ENCODE measurements at places on chromosomes 16 and 17. TPM values are rescaled to one million over a fixed set of nuclear protein-coding genes. Genes with fewer than 3 reads are reported as not detected.

The RAB26 gene
- 0.80 TPM for total RNA-seq

The ERBB2 gene
- total RNA-seq = 96.1 TPM

The LRRC37A gene
- 3.3 TPM for total RNA-seq

The PSMD12 gene
- total RNA-seq = 41.3 TPM

The ACLY gene
- total RNA-seq = 105 TPM

The VAC14 gene
- total RNA-seq = 49.1 TPM

The MYH13 gene
- total RNA-seq = not detected

The ADAMTS18 gene
- total RNA-seq = 0.09 TPM

The PHKB gene
- 95.1 TPM for total RNA-seq

The TAT gene
- total RNA-seq = not detected

The KATNIP gene
- total RNA-seq = 32.9 TPM

The CA5A gene
- total RNA-seq = 0.06 TPM

The ANKRD40CL gene
- total RNA-seq = not detected

The TMEM235 gene
- total RNA-seq = not detected

The CYB561 gene
- total RNA-seq = 49.9 TPM

The MT4 gene
- not detected for total RNA-seq
